Stimulated activated CD8-positive, alpha-beta memory T cell treated with anti-CD3 and anti-CD28 coated beads, Interleukin-2, amount 100 ng/mL, for 1 hour (primary cell): ENCODE measurements at places on chromosomes 6 and 20.

DNA sequence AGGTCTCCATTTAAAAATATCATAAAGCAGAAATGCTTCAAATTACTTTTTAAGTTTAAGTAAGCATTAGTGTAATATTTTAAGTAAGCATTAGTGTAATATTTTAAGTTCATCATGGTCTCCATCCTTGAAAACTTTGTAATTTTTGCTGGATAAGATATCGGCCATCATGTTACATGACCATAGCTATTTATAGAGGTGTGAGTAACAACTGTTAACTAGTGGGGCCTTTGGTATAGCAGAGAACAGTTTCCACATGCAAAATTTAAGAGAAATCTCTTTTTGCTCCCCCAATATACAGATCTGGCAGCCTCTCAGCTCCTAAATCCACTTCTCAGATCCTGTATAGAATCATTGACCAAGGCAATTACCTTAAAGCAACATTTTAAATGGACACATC lies 468 bp downstream of the TRDN start:
- no peak for DNase-seq

- DNase-seq: no peak
Observed at GRCh38 chr6:155455766-155456165, at the start of gene NOX3. NOX3 (minus strand) TSS chr6:155455839; CDS start chr6:155455800, 39 bp downstream.

GRCh38 chr6:40413239-40413638 lies 173.9 kb downstream of the LRFN2 start:
- no peak for DNase-seq

GRCh38 chr6:153044295-153044694 lies 41.8 kb upstream of the MTRF1L start:
- DNase-seq: no peak

- DNase-seq: no peak
Observed at GRCh38 chr6:149202100-149202499, 115.4 kb upstream of the TAB2 start.

DNA sequence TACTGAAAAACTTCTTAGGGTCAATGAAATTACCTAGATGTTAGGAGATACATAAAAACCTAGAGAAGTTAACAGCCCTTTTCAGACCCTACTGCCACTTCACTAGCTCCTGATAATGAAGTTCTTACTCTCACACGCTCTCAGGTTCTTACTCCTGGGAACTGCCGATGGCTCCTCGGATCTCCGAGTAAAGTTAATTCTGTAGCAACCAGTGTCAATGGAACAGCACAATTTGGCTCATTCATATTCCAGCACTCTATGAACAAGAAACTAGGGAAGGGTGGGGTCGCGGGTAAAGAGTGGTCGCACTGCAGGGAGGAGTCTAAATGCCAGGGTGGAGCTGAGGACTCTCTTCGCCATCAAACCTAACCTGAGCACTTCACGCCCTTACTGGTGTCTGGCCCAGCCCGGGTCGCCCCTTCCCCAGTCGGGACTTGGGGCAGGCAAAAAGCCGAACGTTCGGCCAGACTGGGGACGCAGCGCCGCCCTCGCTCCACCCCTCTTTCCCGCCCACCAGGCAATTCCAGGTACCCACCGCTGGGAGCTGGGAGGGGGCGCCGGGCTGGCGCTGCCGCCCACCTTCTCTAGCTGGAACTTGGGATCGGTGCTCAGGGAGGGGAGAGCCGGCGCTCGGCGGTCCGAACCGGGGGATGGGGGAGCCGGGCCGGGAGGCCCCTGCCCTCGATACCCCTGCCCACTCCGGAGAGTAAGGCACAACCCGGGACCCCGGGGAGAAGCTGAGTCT lies 744 bp downstream of the RAB23 start:
- DNase-seq: peak; percentile 19

- DNase-seq: no peak
Observed at GRCh38 chr20:5642155-5642981, 107.8 kb upstream of the SHLD1 start.

DNA sequence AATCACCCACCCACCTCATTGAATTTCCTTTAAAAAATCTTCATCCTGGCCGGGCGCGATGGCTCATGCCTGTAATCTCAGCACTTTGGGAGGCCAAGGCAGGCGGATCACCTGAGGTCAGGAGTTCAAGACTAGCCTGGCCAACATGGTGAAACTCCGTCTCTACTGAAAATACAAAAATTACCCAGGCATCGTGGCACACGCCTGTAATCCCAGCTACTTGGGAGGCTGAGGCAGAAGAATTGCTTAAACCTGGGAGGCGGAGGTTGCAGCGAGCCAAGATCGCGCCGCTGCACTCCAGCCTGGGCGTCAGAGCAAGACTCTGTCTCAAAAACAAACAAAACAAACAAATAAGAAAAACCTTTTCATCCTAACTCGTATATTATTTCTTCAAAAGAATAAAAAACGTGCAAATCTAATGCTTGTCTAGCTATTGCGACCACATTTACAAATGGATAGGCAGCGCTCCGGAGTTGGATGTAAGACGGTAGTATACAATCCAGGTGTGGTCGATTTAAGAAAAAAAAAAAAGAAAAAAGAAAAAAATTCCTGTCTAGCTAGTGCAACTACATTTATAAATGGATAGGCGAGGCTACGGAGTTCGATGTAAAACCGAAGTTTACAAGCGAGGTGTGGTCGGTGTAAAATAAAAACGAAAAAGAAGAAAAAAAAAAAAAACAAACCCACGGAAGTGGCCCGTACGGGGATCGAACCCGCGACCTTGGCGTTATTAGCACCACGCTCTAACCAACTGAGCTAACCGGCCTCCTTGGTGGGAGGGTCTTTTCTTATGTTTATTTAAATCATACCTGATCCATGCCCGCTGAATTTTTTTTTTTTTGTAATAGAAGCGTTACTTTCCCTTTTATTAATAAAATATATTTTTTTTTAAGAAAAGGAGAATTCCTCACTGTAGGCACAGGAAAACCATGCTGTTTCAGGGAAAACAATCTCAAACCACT lies 70.7 kb upstream of the PRSS16 start:
- DNase-seq: peak; percentile 57

DNA sequence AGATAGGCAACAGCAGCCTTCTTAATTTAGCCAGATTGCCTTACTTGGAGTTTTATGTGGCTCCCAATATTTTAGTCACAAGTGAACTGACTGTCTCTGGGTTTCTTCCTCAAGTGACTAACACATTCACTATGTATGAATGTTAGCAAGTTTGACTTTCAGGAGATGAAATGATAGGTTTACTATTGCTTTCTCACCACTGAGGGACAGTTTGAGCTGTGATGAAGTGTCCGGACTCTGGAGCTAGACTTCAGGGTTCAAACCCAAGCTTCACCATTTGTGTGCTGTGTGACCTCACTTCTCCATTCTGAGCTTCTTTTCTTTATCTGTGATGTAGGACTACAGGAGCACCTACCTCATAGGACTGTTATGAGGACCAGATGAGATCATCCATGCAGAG lies 8.2 kb downstream of the DHX35 start:
- no peak for DNase-seq

GRCh38 chr6:89242574-89243330 lies 25.6 kb upstream of the GABRR1 start:
- no peak for DNase-seq

GRCh38 chr6:152461556-152461955 lies 175.6 kb downstream of the SYNE1 start:
- DNase-seq: no peak

DNA sequence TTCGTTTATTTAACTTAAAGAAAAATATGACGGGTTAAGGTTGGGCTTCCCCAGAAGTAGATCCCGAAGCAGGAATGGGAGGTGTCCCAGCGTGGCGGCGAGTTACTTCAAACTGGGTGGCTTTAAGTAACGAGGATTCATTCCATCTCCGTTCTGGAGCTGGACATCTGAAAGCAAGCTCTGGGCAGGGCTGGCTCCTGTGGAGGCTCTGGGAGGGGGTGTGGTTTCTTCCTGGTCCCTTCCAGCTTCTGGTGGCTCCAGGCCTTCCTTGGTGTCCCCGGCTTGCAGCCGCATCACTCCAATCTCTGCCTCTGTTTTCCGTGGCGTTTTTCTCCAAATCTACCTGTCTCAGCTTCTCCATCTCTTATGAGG lies 47.3 kb upstream of the BHLHE23 start:
- no peak for DNase-seq

DNA sequence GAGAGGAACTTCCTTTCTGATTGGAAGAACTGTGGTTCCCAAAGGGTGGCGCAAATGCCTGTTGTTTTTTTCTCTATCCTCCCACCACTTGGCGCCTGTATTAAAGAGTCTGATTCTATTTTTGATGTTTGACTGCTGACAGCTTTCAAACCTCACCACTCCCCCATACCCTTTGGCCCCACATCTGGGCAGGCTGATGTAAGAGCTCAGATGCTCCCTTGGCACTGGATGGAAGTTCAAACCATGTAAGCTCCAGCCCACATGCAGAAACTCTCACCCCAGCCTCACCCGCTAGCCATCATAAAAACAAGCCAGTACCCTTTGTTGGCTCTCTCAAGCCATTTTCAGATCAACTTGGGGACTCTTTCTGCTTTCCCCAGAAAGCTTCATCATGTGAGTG lies 20.0 kb upstream of the TMEM14A start:
- DNase-seq: no peak

- no peak for DNase-seq
Observed at GRCh38 chr20:58388028-58388601, 914 bp upstream of the VAPB start.

DNA sequence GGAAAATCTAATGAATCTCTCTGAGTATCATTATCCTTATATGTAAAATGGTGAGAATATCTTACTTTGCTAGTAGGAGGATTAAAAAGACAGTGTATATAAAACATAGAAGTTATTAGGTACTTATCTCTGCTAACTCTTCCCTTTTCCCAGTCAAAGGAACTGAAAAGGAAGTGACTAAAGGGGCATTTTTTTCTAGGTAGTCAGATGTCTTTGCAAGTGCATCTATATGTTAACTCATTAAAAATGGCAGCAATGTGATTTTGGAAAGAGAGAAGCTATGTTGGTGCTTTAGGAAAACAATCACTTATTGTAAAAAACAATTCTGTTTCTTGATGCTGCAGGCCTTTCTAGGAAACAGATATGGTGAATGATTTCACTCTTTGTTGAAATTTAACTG lies 180.9 kb downstream of the SAMD5 start:
- DNase-seq: no peak

DNA sequence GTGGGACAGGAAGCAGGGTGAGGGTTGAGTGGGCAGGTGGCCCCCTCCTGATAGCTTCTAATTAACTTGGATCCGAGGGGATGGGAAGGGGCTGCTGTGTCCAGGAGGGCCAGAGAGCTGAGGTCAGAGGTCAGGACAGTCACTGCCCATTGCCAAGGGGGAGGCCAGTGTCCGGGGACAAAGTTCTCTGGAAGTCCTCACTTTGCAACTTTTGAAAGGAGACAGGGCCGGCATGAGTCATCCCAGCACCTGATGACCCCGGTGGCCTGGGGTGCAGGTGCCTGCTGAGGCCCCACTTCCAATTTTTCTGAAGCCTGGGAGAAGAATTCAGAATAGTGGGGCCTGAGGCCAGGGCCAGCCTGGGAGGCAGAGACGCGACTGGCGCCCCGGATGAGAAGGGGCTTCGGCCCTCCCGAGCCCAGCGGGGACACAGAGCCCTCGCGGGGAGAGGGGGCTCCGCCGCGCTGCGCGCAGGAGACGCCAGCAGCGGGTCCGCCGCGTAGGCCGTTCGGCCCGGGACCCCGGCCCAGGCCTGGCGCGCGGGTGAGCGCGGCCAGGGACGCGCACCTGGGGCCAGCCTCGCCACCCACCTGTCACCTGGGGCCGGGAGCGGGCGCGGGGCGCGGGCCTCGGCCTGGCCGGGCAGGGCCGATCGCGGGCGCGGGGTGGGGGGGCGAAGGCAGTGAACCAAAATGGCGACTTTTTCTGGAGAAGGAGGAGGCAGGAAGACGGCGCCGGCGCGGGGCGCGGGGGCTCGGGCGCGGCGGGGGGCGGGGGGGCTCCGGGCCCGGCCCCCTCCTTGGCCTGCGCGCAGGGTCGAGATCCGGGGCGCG lies 586 bp downstream of the ZNF512B start:
- DNase-seq: no peak

DNA sequence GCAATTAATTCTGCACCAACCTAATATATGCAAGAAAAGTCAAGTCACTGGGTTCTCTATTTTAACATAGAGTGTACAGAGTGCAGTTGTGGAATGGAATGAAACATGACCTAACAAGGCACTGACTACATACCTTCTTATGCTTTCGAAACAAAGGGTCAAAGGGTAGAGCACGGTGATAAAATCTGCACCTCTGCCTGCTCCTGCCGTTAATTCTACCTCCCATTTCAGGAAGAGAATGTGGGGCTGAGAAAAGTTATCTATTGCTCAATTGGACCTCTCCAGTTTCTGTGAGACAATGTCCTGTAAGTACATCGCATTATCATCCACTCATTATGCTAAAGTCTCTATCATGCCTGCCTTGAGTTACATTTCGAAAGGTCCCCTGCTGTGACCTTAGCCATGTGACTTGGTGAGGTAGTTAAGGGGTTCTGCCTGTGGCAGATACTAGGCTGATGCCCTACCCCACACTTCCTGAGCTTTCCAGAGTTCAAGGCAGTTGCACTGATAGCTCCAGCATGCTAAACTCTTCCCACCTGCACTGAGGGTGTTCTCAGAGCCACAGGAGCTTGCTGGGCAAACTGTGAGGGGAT lies 14.0 kb upstream of the MOCS1 start:
- DNase-seq: no peak

- DNase-seq: no peak
Observed at GRCh38 chr6:6856538-6857523, 250.9 kb upstream of the RREB1 start.

DNA sequence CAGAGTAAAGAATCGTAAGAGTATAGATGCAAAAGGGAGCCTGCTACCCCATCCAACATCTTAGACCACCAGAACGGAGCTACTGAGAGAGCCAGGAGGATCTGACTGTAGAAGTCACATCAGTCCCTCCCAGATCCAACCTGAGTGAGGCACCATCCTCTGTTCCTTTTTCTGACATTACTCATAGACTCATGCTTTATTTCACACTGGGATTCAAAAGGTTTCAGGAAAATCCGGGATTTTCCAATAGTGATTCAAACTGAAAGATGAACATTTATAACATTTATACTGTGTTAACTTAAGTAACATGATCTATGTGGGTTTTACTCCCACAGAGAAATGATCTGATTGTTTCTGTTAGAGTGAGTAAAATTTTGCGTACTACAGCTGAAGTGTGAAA lies 868.6 kb upstream of the GJE1 start:
- DNase-seq: no peak

DNA sequence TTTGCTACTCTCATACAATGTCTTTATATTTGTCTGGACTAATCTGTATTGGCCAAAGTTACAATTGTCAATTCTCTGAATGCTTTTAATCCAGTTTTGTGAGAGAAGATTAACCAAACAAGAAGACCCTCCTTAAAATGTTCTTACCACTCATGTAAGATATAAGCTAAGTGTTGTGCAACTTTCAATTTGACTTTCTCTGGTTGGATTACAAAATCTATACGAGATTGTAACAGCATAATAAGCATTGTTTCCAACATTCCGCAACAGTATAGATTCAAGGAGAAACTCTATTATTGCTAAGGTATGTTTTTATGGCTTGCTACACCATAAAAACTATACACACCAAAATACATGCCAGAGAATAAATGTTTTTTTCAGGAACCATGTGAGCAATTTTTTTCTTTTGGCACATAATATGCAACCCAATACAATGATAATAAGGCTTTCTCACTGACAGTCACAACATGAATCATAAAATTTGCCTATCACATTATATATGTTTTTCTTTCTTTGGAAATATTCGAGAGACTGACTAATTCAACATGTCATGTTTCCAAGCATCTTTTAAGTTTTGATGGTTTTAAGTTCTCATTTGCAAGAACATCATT lies 12.2 kb upstream of the TRPC4AP start:
- DNase-seq: no peak
